GM23248 (cell line): ENCODE measurements at places on chromosomes 1 and 21. TPM values are rescaled to one million over a fixed set of nuclear protein-coding genes. Genes with fewer than 3 reads are reported as not detected.

GRCh38 chr1:4684136-4684535 is 29.7 kb downstream of the AJAP1 start:
- no peak for DNase-seq

GRCh38 chr1:203534012-203534411 is 40.1 kb downstream of the OPTC start:
- no peak for DNase-seq

DNA sequence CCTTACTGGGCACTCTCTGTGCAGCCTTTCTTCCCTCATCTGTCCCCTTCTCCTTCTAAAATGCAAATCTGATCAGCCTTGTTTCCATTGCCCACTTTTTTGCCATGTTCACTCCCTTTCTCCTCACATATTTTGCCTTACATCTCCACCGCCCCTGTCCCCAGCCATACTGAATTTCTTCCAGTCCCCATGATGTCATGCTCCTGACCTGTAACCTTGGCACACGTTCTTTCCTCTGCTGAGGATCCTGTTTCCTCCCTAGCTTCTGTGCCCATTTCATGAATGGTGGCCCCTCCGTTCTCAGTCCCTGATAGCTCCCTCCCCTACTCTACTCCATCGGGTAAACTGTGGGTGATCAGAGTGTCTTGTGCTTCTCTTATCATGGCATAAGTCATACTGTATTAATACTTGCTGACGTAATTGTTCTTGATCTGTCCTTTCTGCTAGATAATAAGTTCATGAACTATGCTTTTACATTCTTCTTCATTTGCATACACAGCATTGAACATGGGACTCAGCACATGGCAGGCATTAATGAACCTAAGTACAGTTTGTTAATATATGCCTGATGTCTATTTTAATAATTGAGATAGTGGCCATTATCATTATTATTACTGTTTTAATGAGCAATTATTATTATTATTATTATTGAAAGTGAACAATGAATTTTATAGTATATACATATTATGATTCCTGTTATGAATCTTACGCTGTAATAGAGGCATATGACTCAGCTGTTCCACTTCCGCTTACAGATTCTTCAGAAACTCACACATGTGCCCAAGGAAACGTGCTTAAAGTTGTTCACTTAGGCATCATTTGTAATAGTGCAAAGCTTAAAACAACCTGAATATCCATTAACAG is 28.5 kb downstream of the MAP3K21 start:
- no peak for DNase-seq

DNA sequence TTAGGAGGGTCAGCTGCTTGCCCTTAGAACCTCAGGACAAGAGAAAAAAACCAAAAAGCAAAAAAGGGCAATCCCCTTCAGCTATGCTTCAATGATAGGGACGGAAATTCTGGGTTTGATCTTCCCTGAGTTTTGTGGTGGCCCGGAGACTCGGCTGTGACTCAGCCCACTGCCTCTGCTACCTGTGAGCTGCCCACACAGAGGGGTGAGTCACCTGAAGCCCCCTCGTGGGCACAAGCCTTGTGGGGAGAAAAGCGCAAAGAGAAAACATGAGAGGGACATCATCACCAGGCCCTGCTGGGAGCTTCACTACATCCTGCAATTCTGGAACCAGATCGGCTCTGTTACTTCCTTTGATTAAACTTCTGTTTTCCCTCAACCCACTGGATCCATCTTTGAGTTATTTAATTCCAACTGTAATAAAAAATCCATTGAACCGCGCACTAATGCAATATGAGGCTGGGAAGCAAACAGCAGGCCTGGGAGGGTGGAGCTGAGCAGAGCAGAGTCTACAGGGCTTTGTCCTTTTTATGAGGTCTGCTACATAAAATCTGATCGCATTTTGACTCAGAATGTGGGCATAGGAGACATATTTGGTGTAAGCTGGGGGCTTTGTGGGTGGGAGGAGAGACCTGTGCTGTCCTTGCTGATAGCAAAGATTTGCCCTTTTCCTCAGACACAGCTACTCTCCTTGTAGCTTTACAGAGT is 58.7 kb upstream of the STUM start:
- no peak for DNase-seq

SMPDL3B gene
- total RNA-seq: not detected in 2 replicates

RUNX3 gene
- total RNA-seq: 0.43 and 2.7 TPM in 2 replicates
